DMS 273 treated with DMSO at 0.1 percent for 48 hours (cell line): ENCODE measurements at places on chromosomes 11 and 22.

DNA sequence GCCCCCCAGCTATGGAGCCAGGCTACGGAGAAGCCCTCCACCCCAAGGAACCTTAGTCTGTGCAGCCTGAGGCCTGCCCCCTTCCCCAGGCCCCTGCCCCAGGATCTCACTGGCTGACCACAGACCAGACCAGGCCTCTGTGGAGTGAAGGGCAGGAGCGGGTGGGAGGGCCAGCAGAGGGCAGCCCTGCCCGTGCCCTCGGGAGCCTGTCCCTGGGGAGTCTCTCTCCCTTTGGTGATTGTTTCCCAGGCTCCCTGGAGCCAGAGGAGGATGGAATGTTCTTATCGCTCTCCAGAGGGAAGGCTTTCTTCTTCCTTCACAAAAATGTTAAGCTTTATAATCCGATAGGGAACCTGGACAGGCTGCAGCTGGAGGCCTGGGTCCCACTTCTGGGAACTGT lies 455.3 kb downstream of the SOX6 start:
- DNase-seq, result no peak

DNA sequence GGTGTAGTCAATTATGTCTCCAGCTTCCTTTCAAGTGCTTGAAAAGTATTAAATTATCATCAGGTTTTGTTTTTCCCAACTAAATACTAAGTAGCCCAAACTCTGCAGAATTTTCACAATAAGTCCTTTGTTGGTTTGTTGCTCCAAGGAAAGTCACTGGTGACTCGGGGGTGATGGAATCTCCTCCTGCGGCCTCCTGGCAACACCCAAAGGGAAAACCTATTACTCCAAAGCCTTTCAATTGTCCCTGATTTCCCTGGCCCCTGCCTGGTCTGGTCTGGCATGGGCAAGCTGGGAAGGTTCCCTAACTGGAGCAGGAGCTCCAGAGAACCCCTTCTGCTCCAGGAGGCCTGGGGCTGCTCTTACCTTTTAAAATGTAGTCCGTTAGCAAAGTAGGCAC lies 47.9 kb downstream of the FEZ1 start:
- no peak for DNase-seq

DNA sequence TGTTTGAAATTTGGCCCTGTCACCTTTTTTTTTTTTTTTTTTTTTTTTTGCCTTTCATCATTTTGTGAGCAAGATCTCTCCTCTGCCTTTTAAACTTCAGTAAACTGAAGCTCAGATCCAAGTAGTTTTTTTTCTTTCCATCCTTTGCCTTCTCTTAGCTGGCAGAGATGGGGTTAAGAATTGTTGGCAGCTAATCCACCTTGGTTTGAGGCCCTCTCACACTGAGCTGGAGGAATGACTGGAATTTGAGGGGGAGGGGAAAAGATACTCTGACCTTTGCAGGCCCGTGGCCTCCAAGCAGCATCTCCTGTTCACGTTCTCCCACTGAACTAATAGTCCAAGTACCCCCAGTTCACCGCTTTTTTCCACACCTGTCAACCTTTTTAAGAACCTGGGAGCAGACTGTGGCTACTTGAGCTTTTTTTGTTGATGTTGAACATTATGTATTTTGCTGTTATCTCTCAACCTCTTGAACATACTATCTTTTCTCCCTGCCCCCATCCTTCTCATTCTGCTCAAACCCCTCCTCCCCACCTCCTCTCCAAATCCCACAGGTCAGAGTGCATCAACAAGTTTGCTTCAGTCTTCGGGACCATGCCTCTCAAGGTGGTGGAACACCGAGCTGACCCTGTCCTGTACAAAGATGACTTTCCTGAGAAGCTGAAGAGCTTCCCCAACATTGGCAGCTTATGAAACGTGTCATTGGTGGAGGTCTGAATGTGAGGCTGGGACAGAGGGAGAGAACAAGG lies 66.2 kb downstream of the ALX4 start:
- no peak for DNase-seq

- DNase-seq, result no peak
Observed at GRCh38 chr11:83678831-83679584, 392.8 kb upstream of the CCDC90B start.

DNA sequence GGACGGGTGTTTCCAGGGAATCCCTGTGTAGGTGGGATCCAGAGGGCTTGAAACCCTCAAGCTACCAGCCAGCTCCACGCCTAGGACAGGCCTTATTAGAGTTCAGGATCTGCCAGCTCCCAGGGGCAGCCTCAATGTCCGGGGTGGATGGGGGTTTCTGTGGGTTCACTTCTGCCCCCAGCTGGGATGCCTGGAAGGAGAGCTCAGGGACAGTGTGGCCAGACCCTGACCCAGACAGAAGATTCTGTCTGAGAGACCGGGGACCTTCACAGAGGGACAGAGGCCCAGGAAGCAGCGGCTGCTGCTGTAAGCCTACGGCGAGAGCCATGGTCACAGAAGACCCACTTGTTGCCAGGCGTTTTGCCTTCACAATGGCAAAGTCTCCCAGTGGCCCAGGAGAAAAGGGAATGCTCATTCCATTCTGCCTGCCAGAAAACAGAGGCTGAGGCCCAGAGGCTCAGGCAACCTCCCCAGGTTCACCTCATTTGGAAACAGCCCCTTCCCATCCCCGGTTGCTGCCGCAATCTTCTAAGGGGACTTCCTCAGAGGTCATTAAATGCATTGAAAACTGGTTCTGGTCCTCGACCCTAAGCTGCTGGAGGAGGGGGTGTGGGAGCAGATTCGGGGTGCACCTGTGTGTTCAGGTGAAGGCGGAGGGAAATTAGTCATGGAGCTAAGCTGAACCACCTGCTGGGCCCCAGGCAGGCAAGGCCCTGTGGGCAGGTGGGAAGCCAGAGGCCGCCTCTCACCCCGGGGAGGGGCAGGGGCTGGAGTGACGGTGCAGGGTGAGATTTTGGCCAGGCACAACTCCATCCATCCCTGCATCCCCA lies 4.9 kb upstream of the KRTAP5-6 start:
- no peak for DNase-seq

- DNase-seq, result no peak
Observed at GRCh38 chr22:28670756-28671155, 8.9 kb downstream of the TTC28 start.

GRCh38 chr22:40685406-40685805 lies 6.1 kb downstream of the MCHR1 start:
- DNase-seq, result no peak

DNA sequence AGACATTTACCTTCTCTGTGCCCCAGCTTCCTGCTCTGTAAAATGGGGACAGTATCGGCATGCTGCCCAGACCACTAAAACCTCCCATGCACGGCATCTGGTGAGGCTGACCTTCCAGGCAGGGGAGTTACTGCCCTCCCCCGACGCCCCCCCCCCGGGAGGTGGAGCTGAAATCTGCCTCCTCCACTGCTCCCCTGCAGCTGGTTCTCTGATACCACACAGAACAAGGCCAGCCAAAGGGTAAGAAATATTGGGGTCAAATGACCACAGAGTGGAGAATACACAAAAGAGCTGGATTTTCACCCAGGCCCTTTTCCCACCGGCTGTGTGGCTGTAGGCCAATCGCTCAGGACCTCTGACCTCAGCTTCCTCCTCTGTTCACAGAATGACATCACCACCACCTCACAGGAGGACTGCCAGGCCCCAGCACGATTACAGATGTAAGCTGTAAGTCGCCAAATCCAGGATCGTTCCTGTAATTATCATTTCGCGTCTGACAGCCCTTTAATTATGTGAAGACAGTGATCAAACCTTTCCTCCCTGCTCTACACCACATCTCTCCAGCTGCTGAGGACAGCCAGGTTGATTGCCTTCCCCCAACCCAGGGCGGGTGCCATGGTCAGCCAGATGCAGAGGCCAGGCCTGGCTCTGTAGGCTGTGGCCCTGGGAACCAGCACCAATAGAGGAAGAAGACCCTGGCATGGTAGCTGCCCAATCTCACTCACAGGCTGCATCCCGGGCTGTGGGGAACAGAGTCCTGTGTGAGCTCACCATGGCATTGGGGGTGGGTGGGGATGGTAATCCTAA lies 35.7 kb upstream of the KLHL35 start:
- DNase-seq, result no peak

- no peak for DNase-seq
Observed at GRCh38 chr22:37741312-37741795, 44.5 kb downstream of the TRIOBP start.

- DNase-seq, result no peak
Observed at GRCh38 chr11:134223121-134223520, 646 bp downstream of the NCAPD3 start.

GRCh38 chr11:122910775-122911174 lies 28.2 kb downstream of the JHY start:
- no peak for DNase-seq

GRCh38 chr11:113806406-113806805 lies 26.8 kb downstream of the CLDN25 start:
- DNase-seq, result no peak
